Activated CD4-positive, CD25-positive, alpha-beta regulatory T cell (primary cell): ENCODE measurements at places on chromosomes 5 and 9.

DNA sequence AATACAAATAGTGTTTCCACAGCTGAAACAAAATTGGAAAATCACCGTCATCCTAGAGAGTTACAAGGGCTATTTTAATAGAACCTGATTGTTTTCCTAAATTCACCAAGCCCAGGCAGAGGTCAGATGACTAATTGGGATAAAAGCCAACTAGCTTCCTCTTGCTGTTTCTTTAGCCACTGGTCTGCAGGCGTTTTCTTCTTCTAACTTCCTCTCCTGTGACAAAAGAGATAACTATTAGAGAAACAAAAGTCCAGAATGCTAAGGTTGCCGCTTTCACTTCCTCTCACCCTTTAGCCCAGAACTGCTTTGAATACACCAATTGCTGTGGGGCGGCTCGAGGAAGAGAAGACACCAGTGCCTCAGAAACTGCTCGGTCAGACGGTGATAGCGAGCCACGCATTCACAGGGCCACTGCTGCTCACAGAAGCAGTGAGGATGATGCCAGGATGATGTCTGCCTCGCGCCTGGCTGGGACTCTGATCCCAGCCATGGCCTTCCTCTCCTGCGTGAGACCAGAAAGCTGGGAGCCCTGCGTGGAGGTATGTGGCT lies at the start of gene TLR4:
TSS of gene TLR4 (plus strand) at position 380 of the 552 bp plus-strand sequence. CDS start at position 450, 70 bp downstream.
- no peak for DNase-seq

- DNase-seq, result no peak
Observed at GRCh38 chr5:56011835-56012234, 17.1 kb upstream of the IL6ST start.

DNA sequence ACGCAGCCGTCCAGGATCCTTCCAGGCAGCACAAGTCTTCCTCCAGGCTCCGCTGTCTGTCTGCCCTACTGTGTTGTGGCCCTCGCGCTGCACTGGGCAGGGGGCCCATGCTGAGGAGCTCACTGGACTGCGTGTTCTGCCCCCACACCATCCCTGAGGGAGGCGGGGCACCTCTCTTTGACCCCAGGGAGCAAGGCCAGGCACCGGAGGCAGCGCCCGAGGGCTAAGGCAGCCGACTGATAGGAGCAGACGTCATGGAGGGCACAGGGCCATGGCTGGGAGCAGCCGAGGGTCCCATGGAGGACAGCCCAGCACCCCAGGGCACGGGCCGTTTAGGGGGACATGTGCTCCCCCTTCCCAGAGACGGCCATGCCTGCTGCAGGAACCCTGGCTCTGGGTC lies 46.7 kb downstream of the KCNT1 start:
- no peak for DNase-seq

DNA sequence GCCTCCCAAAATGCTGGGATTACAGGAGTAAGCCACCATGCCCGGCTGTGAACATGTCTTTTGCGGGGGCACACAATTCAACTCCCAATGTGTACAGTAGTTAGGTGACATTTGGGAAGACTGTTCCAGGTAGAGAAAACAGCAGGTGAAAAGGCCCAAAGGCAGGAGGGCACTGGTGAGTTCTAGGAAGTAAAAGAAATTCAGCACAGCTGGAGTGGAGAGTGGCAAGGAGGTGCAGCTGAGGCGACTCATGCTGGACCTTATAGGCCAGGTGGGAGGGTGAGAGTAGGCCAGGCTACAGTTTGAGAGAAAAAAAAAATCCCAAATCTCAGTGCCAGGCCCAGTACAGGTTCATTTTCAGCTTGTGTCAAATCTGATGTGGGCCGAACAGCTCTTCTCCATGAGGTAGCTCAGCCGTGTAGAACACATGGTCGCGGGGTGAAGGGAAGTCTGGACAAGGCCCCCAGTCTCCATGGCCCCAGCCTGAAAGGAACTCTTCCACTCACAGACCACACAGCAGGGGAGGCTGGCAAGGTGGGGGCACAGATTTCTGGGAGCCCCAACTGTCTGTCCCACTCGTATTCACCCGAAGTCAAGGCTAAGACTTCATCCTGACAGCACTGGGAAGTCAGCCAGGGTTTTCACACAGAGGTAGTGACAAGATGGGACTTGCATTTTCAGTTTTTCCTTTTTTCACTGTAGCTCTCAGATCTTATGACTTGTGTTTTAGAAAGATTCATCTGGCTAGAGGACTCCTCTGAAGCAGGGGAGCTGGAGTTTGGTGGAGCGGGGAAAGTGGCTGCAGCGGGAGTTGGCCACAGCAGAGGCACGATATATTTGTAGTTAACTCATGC lies 4.5 kb upstream of the HNRNPAB start:
- no peak for DNase-seq

GRCh38 chr9:137606005-137606621 lies 627 bp downstream of the ARRDC1 start:
- no peak for DNase-seq

DNA sequence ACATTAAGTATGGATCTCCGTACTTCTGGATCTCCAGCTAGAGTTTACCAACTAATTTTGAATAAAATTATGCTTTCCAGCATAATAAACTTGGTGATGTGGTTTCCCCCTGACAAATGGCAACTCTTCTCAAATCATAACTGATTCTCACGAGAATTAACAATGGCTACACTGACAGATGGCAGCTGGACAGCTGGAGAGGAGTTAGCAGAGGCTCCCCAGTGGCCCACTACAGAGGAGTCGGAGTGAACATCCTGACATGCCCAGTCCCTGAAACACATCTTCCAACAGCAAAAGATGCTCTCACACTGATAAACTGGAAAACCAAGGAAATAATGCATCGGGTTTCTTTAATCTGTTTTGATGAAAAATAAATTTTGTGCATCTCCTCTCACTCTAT lies 239.6 kb downstream of the MAN2A1 start:
- DNase-seq, result no peak

DNA sequence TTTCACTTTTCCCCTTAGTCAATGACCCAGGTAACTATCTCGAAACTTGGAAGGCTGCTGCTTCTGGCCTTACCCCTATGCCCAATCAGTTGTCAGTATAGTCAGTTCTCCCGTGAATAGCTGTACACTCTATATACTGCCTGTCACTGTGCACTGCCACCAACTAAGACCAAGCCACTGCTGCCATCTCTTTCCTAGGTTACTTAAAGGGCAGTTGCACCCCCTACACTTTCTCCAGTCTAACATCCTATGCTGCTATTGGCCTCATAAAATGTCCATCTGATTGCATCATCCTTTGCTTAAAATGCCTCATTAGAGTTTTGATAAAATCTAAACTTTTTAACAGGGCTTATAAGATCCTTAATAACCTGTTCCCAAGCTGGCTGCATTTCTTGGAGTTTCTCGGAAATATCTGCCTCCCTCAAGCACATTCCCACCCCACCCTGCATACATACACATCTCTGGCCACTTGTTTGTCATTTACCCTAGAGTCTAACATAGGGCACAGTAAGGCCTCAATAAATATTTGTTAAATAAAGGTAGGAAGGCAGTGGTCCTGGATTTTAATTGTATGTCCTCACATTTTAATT lies 32.8 kb upstream of the TNFAIP8 start:
- no peak for DNase-seq

GRCh38 chr9:137988051-137988450 lies 110.5 kb downstream of the CACNA1B start:
- no peak for DNase-seq

GRCh38 chr5:111063709-111064322 lies 7.7 kb upstream of the TSLP start:
- DNase-seq, result no peak

DNA sequence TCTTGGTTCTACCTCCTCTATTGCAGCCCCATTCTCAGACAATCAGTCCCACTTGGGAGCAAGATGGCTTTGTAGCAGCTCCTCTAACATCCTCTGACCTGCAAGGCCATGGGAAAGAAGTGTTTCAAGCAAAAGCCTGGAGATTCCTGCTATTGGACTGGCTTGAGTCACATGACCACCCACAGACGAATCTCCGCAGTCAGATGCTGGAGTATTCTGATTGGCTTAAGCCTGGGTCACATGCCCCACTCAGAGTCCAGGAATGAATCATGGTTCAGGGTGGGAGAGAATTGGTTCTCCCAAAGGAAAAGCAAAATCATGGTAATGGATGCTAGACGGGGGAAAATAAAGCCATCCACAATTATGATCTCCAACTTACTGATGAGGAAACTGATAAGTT lies 22.6 kb upstream of the LMX1B start:
- DNase-seq, result no peak

DNA sequence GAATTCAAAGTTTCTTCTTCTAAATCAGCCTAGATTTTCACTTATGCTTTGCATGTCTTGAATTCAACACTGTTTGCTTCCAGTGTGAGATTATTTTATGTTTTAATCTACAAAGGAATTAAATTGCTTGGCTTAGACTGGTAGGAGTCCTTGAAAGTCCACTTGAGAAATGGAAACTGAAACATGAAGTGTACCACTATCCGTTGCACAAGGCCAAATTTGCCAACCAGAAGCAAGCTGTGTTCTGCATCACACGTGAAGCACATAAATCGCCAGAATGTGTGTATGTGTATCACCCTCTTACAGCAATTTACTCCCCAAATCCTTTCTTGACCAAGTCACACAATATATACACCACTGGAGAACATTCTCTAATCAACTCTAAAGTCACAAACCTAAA lies 10.3 kb downstream of the SEMA6A start:
- no peak for DNase-seq

- DNase-seq, result no peak
Observed at GRCh38 chr9:3180696-3181048, 336.8 kb upstream of the PUM3 start.

GRCh38 chr9:111356481-111357244 lies 26.6 kb upstream of the OR2K2 start:
- no peak for DNase-seq

GRCh38 chr5:151925340-151925739 lies 689 bp upstream of the GLRA1 start:
- DNase-seq, result no peak

DNA sequence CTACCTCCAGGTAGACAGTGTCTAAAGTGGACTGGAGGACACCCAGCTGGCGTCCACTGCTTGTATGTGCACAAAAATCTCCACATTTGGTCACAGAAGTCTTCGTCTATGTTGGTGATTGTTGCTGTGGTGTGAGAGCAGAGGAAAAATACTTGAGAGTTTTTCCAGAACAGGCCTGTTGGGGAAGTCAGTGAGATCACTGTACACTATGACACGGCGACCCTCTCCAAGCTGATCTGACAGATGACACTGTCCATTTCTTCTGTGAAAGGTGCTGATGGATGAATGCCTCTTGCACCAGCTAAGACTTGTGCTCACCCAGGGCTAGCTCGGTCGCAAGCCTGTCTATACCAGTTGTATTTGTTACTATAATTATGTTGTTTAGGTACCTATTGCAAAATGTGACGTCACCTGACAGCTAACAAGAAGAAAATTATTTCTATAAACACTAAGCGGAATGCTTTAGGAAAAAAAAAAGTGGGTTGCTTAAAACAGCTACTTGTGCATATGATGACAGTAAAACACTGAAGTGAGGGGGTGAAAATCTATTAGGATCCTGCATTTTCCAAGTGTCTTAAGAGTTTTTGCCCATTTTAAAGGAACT lies 142.3 kb downstream of the ROR2 start:
- no peak for DNase-seq

DNA sequence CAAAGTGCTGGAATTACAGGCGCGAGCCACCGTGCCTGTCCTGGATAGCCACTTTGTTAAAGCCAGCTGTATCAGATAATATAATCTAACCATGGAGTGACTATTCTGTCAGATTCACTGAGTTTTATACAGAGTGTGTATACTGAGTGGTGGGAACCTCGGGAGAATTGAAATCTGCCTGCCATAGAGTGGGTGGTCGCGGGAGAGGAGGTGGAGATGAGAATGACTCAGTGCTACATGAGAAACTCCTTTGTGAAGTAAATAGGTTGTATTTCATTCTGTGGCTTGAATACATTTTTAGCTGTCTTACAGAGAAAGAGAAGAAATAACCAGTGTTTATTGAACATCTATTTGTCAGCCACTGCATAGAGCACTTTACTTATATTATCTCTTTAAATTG lies 26.4 kb downstream of the ATP6V0E1 start:
- no peak for DNase-seq

- DNase-seq, result no peak
Observed at GRCh38 chr9:462606-463005, 247.9 kb downstream of the DOCK8 start.

GRCh38 chr9:101711330-101711941 lies 27.0 kb downstream of the GRIN3A start:
- no peak for DNase-seq

DNA sequence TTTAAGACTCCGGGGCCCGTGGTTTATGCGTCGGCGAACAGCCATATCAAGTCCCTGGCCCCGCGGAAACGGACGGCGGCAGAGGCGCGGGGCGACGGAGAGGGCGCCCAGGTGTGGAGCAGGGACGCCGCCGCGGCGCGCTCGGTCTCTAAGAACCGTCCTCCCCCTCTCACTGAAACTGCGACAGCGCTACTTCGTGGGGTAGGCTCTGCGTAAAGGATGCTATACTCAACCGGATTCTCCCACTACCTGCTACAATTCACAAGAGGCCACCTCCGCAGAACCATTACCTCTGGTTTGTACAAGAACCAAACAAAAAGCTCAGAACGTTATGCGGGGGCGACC lies 404 bp downstream of the MRNIP start:
- DNase-seq, result peak; percentile 32

DNA sequence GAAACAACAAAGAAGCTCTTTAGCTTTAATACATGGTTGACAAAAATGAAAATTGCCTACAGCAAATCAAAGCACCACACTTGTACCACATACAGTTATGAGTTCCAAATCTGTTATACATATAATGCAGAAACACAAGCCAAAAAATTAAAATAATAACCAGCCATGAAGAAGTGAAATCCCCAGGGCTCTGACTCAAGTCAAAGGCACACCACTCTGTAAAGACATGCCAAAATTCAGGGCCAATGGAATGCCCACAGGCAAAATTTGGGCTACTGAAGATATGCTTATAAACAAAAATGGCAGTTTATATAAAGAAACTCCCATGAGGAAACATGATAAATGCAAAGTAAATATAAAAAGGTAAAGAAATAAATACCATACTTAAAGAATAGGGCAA lies 29.0 kb downstream of the THBS4 start:
- DNase-seq, result no peak

DNA sequence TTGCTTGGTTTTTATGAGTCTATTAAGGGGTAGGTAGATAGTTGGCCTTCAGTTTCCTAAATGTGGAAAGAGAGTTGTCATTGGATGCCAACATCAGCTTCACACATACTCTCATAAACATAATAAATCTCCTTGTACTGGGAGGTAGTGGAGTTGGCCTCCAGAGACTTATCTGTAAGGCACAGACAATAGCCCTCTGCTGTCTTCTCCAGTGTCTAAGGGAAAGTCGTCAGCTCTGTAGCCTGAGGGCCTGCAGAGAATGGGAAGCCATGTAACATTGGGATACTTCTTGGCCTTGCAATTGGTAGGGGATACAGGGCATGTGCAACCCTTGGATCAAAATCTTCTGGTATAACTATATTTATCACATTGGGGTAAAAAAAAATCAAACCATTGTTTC lies 331.9 kb upstream of the KLF9 start:
- DNase-seq, result no peak
